NCI-H460 (cell line): ENCODE measurements at places on chromosomes 2 and 18.

- DNase-seq = no peak
These were observed 792.7 kb downstream of the METTL4 start for GRCh38 chr18:1778496-1779178.

- no peak for DNase-seq
These were observed 88.0 kb downstream of the HNRNPLL start for GRCh38 chr2:38514603-38515154.

GRCh38 chr2:100895934-100896685 is 76.2 kb downstream of the NPAS2 start:
- no peak for DNase-seq

DNA sequence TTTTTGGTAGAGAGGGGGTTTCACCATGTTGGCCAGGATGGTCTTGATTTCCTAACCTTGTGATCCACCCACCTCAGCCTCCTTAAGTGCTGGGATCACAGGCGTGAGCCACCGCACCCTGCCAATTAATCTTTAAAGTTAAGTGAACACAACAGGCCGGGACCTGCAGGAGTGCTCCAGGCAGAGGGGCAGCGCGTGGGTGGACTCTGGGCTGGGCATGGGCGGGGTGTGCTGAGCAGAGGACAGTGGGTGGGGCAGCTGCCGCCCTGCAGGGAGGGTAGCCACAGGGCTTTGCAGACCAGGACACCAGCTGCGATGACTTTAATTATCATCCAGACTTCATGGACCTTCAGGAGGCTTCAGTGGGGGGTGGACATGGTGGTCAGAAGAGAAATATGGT is 8.8 kb upstream of the GPR148 start:
- no peak for DNase-seq

DNA sequence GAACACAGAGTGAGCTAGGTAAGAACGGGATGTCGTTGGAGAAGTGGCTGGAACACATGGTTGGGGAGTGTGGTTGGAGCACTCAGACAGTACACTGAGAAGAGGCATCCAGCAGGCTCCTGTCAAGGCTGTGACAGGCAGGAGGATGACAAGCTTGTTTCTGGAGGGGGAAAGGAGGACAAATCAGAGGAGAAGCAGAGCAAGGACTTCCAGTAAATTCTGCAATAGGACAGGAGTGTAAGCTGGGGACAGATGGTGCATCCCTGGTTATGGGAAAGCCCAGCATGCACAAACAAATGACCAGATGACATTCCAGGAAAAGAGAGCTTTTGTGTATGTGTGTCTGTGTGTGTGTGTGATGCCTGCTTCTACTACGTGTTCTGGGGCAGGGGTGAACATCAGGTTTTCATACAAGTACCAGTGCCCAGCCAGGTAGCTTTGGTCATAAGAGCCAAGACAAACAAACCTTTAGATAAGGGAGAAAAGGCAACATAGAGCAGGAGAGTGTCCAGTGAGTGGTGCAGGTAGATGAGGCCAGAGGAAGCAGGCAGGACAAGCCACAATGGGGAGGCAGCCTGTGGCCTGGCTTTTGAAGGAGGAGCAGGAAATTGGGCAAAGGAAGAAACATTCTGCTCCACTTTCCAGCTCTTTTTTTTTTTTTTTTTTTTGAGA is 32.1 kb upstream of the MAPK4 start:
- no peak for DNase-seq

DNA sequence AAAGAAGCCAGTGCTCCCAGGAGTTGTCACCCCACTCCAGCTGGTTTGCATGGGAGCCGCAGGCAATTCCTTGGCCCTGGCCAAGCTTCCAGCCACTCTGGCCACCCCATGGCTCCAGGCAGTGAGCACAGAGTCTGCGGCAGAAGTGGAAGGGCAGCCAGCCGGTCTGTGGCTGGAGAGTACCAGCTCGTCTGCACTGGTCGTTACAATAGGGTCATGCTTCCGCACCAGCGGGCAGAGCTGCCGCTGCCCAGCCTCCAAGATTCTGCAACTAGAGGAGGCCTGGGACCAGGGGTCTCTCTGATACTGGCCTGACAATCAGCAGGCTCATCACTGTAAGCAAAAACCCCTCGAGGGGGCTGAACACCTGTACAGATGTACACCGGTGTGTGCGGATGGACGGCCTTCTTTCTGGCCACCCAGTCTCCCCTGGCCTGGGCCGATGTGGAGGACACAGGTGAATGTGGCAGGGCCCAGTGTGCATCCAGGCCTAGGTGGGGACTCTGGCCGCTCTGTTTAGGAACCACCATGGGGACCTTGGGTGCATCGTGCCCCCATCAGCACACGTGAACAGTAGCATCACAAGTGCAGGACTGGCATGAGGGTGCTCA is 51.9 kb upstream of the ODC1 start:
- no peak for DNase-seq
